ENCODE measurements at places on chromosomes 6 and 20.
A peak's percentile ranks its signal among the peaks of the same experiment; 100 is the strongest.

GRCh38 chr6:41655646-41656001 is 17.4 kb downstream of the MDFI start:
- H3K4me1 ChIP-seq = no peaks in the 10 kb centered on the region
- H3K27me3 ChIP-seq = peaks cover 33% of the 10 kb centered on the region
- no peak overlapping the region for H3K27ac ChIP-seq
- DNase-seq = no peak
- no peaks in the 10 kb centered on the region for H3K36me3 ChIP-seq

GRCh38 chr6:112956696-112957535 is 609.8 kb downstream of the RFPL4B start:
- H3K27ac ChIP-seq = no peak overlapping the region
- no peaks in the 10 kb centered on the region for H3K36me3 ChIP-seq
- H3K4me3 ChIP-seq = no peak overlapping the region
- no peaks in the 10 kb centered on the region for H3K27me3 ChIP-seq

GRCh38 chr6:474453-475185 is 83.1 kb downstream of the IRF4 start:
- H3K27ac ChIP-seq = no peak overlapping the region
- no peaks in the 10 kb centered on the region for H3K36me3 ChIP-seq
- no peaks in the 10 kb centered on the region for H3K27me3 ChIP-seq
- no peak overlapping the region for H3K4me3 ChIP-seq
- DNase-seq = no peak

- no peak for DNase-seq
- no peak overlapping the region for H3K4me3 ChIP-seq
- no peaks in the 10 kb centered on the region for H3K27me3 ChIP-seq
- H3K36me3 ChIP-seq = no peaks in the 10 kb centered on the region
- no peak overlapping the region for H3K27ac ChIP-seq
- H3K4me1 ChIP-seq = no peaks in the 10 kb centered on the region
Measured at GRCh38 chr6:41201764-41202173, 820 bp upstream of the TREML2 start.

- no peaks in the 10 kb centered on the region for H3K27me3 ChIP-seq
- H3K27ac ChIP-seq = no peak overlapping the region
- no peak for DNase-seq
- H3K4me3 ChIP-seq = no peak overlapping the region
- no peaks in the 10 kb centered on the region for H3K4me1 ChIP-seq
- H3K36me3 ChIP-seq = no peaks in the 10 kb centered on the region
Measured at GRCh38 chr6:52164319-52165094, 21.7 kb upstream of the IL17A start.

- H3K4me3 ChIP-seq = no peak overlapping the region
- no peaks in the 10 kb centered on the region for H3K36me3 ChIP-seq
- peaks cover 40% of the 10 kb centered on the region for H3K4me1 ChIP-seq
- H3K27ac ChIP-seq = peak overlapping the region; percentile 45
Measured at GRCh38 chr20:5141615-5142014, 14.8 kb downstream of the CDS2 start.

GRCh38 chr20:5882166-5882565 is 68.2 kb downstream of the TRMT6 start:
- H3K27ac ChIP-seq = no peak overlapping the region
- H3K36me3 ChIP-seq = no peaks in the 10 kb centered on the region
- no peaks in the 10 kb centered on the region for H3K27me3 ChIP-seq
- no peak overlapping the region for H3K4me3 ChIP-seq
- H3K4me1 ChIP-seq = no peaks in the 10 kb centered on the region

DNA sequence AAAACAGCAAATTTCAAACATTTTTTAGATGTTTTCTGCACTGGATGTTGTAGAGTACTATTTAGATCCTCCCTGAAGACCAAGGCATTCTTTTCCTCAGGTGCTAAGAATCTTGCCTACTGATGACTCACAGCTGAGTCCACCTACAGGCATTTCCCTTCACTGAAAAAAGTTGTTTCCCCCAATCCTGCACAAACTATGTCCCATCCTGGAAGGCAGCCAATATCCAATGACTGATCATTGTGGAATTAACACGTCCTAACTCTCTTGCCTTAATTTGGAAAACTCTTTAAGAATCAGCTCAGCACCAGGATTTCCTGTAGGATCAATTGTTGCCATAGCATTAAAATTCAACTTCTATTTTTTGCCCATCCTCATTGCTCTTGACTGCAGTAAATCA is 268.4 kb upstream of the IRAK1BP1 start:
- peaks cover 14% of the 10 kb centered on the region for H3K4me1 ChIP-seq
- H3K4me3 ChIP-seq = no peak overlapping the region

GRCh38 chr6:26743157-26743821 is 83.7 kb upstream of the ZNF322 start:
- no peaks in the 10 kb centered on the region for H3K27me3 ChIP-seq
- no peak overlapping the region for H3K27ac ChIP-seq
- H3K4me3 ChIP-seq = no peak overlapping the region
- DNase-seq = no peak
- no peaks in the 10 kb centered on the region for H3K36me3 ChIP-seq

- DNase-seq = no peak
- no peaks in the 10 kb centered on the region for H3K36me3 ChIP-seq
- peaks cover 40% of the 10 kb centered on the region for H3K4me1 ChIP-seq
- peak overlapping the region; percentile 100 for H3K4me3 ChIP-seq
- peak overlapping the region; percentile 91 for H3K27ac ChIP-seq
- no peaks in the 10 kb centered on the region for H3K27me3 ChIP-seq
Measured at GRCh38 chr6:116251568-116252384, 2.1 kb downstream of the TSPYL4 start.

GRCh38 chr6:82842721-82843120 is 222.9 kb downstream of the UBE3D start:
- no peak overlapping the region for H3K27ac ChIP-seq
- H3K4me1 ChIP-seq = no peaks in the 10 kb centered on the region
- no peak overlapping the region for H3K4me3 ChIP-seq
- no peaks in the 10 kb centered on the region for H3K27me3 ChIP-seq
- DNase-seq = no peak

GRCh38 chr20:2652724-2653555 is 508 bp downstream of the NOP56 start:
- peaks cover 46% of the 10 kb centered on the region for H3K36me3 ChIP-seq
- peak overlapping the region; percentile 66 for H3K4me3 ChIP-seq
- H3K4me1 ChIP-seq = peaks cover 11% of the 10 kb centered on the region
- H3K27ac ChIP-seq = peak overlapping the region; percentile 89
- peak; percentile 74 for DNase-seq
- H3K27me3 ChIP-seq = no peaks in the 10 kb centered on the region

GRCh38 chr6:5205877-5206850 is 54.6 kb downstream of the LYRM4 start:
- H3K27me3 ChIP-seq = no peaks in the 10 kb centered on the region
- no peaks in the 10 kb centered on the region for H3K36me3 ChIP-seq
- H3K27ac ChIP-seq = peak overlapping the region; percentile 52
- no peaks in the 10 kb centered on the region for H3K4me1 ChIP-seq
- DNase-seq = peak; percentile 67

- DNase-seq = no peak
- no peaks in the 10 kb centered on the region for H3K4me1 ChIP-seq
- H3K36me3 ChIP-seq = no peaks in the 10 kb centered on the region
- H3K27ac ChIP-seq = no peak overlapping the region
Measured at GRCh38 chr20:57249772-57250171, 16.7 kb downstream of the BMP7 start.

DNA sequence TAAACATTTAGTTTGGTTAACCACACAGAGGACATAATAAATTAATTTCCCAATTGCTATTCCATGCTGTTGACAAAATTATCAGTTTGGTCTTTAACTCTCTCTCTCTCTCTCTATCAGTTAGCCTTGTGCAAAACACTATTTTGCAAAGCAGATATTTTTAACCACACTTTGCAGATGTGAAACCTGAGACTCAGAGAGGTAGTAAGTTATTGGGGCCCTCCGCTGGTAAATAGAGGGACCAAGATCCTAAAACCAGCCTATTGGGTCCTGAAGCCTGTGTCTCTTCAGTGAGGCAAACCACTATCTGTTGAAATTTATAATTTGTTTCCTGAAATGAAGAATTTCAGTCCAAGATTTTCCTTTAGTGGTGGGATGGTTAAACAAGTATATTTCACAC is 231.0 kb downstream of the SOD2 start:
- no peak for DNase-seq
- H3K36me3 ChIP-seq = no peaks in the 10 kb centered on the region
- H3K27ac ChIP-seq = no peak overlapping the region
- H3K27me3 ChIP-seq = no peaks in the 10 kb centered on the region

DNA sequence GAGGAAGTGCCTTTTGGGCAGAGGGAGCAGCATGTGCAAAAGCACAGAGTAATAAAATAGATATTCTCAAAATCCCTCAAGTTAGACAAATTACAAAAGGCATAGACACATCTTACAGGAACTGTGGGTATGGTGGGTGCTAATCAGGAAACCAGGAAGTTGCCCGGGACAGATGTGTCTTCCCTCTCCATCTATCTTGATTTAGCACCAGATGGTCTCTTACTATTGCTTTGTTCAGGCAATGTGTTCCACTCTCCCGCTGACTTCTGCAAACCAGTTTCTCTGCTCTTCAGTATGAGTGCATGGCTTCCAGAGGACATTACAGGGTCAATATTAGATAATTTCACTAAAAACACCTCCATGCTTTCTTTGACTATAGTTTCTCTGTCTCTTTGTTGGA is 13.2 kb downstream of the CITED2 start:
- no peak overlapping the region for H3K27ac ChIP-seq
- H3K4me3 ChIP-seq = no peak overlapping the region
- H3K36me3 ChIP-seq = no peaks in the 10 kb centered on the region
- DNase-seq = no peak
- no peaks in the 10 kb centered on the region for H3K27me3 ChIP-seq

GRCh38 chr20:46108435-46108841 is 9.7 kb upstream of the CD40 start:
- H3K36me3 ChIP-seq = no peaks in the 10 kb centered on the region
- no peak for DNase-seq
- no peak overlapping the region for H3K27ac ChIP-seq
- peaks cover 30% of the 10 kb centered on the region for H3K27me3 ChIP-seq

DNA sequence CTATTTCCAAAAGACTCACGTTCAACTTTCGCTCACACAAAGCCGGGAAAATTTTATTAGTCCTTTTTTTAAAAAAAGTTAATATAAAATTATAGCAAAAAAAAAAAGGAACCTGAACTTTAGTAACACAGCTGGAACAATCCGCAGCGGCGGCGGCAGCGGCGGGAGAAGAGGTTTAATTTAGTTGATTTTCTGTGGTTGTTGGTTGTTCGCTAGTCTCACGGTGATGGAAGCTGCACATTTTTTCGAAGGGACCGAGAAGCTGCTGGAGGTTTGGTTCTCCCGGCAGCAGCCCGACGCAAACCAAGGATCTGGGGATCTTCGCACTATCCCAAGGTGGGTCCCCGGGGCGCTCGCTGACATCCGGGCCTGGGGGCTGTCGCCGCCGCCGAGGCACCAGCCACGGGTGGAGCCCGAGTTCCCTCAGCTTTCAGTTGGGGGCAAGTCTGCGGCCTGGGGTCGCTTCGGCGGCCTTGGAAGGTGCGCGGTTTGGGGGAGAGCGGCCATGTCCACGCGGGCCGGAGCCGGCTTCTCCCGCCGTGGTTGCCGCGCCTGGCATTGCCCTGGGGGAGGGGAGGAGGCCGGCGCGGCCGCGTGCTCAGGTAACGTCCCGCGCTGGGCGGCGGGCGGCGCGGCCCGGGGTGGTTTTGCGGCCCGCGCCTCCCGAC is 429 bp downstream of the AMD1 start:
- H3K36me3 ChIP-seq = no peaks in the 10 kb centered on the region
- no peaks in the 10 kb centered on the region for H3K4me1 ChIP-seq
- H3K27me3 ChIP-seq = no peaks in the 10 kb centered on the region
- peak; percentile 70 for DNase-seq
- H3K4me3 ChIP-seq = peak overlapping the region; percentile 88

DNA sequence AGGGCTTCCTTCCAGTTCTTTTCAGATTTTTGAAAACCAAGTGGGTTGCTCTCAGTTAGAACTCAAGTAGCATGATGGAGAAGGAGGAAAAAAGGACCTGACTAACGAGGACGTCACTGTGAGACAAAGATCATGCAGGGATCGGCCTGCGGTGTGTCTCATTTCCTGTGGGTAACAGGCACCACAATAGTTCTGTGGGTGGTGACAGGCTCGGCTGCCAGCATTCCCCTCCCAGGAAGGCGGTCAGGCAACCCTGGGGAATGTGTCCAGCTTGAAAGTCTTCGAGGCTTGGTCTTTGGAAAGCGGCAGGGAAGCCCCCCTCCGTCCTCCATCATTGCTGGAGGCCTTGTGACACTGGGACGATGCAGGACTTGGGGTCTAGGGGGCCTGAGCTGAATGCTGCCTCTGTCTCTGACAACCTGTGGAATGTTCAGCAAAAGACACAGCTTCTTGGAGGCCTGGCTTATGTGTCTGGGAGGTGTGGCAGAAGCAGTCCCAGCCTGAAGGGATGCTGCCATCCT is 121.0 kb downstream of the BCAS1 start:
- H3K4me3 ChIP-seq = no peak overlapping the region
- peaks cover 8% of the 10 kb centered on the region for H3K4me1 ChIP-seq
- H3K27me3 ChIP-seq = no peaks in the 10 kb centered on the region
- no peak overlapping the region for H3K27ac ChIP-seq
- DNase-seq = no peak
- no peaks in the 10 kb centered on the region for H3K36me3 ChIP-seq

- peaks cover 24% of the 10 kb centered on the region for H3K27me3 ChIP-seq
- H3K4me1 ChIP-seq = no peaks in the 10 kb centered on the region
- H3K4me3 ChIP-seq = no peak overlapping the region
- DNase-seq = no peak
- no peaks in the 10 kb centered on the region for H3K36me3 ChIP-seq
- H3K27ac ChIP-seq = no peak overlapping the region
Measured at GRCh38 chr20:63580796-63581461, 6.9 kb upstream of the HELZ2 start.

DNA sequence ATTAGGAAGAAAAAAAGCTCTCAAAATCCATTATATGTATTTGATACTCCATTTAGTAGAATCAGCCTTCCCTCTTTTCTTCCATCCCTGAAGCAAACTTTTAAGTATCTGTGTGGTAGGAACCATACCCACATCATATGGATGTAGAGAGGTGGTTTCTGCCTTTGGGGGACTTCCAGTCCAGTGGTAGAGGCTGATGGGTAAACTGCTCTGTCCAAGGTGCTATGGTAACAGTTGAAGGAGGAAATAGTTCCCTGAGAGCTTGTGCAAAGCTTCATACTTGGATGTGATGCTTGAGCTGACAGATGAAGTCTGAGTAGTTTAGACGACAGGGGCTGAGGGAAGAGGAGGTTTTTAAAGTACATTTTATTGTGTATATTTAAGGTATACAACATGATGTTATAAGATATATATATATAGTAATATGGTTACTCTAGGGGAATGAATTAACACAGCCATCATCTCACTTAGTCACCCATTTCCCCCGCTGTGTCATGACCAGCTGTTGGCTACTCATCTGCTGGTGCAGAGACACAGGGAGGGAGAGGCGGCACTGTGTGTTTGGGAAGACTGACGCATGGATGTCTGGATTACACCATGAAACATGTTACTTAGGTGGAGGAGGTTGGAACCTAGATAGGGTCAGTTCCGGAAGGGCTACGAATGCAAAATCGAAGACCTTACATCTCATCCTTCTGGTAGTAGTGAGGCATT is 185.2 kb downstream of the FARS2 start:
- no peak overlapping the region for H3K4me3 ChIP-seq
- H3K27ac ChIP-seq = no peak overlapping the region
- no peaks in the 10 kb centered on the region for H3K4me1 ChIP-seq
- H3K36me3 ChIP-seq = no peaks in the 10 kb centered on the region
